HS-5 (cell line): ENCODE measurements at places on chromosomes 11 and 22.
A peak's percentile ranks its signal among the peaks of the same experiment; 100 is the strongest.

DNA sequence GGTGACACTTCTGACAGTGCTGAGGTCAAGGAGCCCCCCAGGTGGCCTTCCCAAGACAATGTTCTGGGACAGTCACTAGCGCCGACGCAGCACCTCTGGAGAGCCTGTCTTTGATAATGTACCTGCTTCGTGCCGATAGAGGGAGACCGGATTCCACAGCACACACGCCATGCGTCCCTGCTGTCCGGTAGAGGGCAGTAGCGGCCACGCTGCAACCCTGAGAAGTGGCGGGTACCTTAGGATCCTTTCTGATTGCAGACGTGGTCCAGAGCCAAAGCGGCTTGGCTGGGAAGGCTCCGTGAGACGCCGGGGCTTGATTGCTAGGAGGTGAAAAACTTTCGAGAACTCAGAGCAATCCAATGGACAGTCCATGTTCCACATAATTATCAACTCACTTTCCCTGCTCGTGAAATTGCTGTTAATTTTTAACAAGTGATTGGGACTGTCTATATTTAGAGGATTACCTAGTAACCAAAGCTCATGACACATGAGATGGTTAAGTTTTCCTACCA, 11.4 kb upstream of the BARX2 start:
- DNase-seq, result peak; percentile 49

- DNase-seq, result no peak
Observed at GRCh38 chr22:32751065-32751767, 50.3 kb upstream of the TIMP3 start.

GRCh38 chr11:48029681-48030290, 49.4 kb downstream of the PTPRJ start:
- no peak for DNase-seq

- no peak for DNase-seq
Observed at GRCh38 chr11:118605116-118605867, 2.1 kb upstream of the PHLDB1 start.

DNA sequence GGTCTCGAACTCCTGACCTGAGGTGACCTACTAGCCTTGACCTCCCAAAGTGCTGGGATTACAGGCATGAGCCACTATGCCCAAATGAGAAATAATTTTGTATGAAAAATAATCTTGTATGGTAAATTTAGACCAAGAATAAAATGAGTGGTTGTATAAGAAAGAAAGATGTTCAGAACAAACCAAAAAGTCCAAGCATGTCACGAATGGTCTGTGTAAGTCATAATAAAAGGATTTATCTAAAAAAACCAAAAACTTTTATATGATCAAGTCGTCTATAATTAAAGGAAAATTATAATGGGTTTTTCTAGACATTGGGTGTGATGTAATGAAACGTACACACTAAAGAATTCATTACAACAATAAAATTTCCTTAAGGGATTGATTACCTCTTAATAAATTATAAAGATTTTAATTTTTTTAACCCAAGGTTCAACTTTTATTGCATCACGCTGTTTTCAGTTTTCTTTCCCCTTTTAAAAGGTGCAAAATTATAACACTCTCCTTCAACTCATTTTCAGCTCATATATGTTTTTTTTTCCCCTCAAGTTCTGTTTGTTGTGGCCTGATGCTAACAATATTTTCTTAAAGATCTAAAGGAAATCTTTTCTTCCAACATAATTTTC, 8.9 kb upstream of the AQP11 start:
- no peak for DNase-seq

GRCh38 chr22:21042978-21043859, 2.5 kb upstream of the LRRC74B start:
- DNase-seq, result no peak

- no peak for DNase-seq
Observed at GRCh38 chr11:126114486-126115126, 51.9 kb upstream of the CDON start.

- DNase-seq, result no peak
Observed at GRCh38 chr22:23128269-23129108, 13.3 kb downstream of the RSPH14 start.

- no peak for DNase-seq
Observed at GRCh38 chr11:95132956-95133355, 43.3 kb downstream of the ENDOD1 start.

- no peak for DNase-seq
Observed at GRCh38 chr11:120334894-120335462, 1.2 kb upstream of the ARHGEF12 start.

DNA sequence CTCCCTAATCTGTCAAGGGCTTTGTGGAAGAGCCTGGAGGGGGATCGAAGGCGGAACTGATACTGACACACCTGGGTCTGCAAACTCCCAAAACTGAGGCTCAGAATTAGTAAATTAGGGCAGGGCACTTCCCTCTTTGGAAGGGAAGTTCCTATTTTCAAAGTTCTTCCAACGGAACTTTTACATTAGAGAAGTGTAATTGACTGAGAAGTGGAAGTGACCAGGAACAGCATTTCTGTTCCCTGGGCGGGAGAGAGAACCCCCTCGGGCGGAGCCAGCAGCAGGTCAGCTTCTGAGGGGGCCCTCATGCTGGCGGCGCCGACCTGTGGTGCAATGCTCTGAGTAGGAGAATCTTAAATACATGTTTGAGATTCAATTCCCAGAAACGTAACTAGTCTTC, 1.1 kb upstream of the CBL start:
- no peak for DNase-seq
